ENCODE measurements at places on chromosomes 3 and 15. TPM values are rescaled to one million over a fixed set of nuclear protein-coding genes. Genes with fewer than 3 reads are reported as not detected.

Gene LYZL4
- not detected for total RNA-seq

GRCh38 chr15:88627463-88627862, 6.3 kb downstream of the AEN start:
- DNase-seq, result no peak

DNA sequence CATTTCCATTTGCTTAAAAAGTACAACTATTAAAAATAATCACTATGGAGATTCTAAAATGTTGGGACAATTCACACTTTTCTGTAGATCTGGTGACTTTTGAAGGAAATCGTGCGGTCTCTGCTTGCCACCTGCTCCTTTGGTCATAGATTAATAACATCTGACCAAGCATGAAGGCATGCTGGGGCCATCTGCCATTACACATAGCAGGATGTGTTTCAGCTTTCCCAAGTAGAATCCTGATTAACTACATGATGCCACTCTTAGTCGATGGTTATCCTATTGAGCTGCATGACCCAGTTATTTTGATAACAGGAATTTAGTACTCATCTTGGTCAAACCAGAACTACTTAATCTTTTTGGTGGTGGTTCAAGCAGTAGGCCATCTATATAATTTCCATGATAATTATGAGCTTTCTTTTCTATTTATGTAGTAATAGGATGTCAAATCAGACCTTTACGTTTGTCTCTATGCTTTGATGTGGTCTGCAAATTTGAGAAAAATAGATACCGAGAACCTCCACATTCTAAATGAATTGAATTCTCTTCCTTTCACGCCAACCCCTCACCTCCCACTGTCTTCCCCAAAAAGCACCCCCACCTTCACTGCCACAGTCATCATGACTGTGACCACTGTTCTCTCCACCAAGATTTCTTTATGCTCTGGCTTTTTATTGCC, 158.1 kb downstream of the DIPK2A start:
- DNase-seq, result no peak

- DNase-seq, result no peak
These were observed 451 bp downstream of the CCR5AS start for GRCh38 chr3:46406443-46406787.

- no peak for DNase-seq
These were observed 25.5 kb upstream of the APOD start for GRCh38 chr3:195609229-195609628.

- no peak for DNase-seq
These were observed 46.7 kb downstream of the PARP14 start for GRCh38 chr3:122727294-122727693.

GRCh38 chr15:82064824-82065223, 19.0 kb upstream of the MEX3B start:
- DNase-seq, result no peak

Gene RETNLB
- total RNA-seq, result not detected

Gene LSAMP
- total RNA-seq, result 2.0 TPM

GRCh38 chr3:166362698-166363097, 525.5 kb upstream of the BCHE start:
- no peak for DNase-seq

Gene TATDN2
- 17.6 TPM for total RNA-seq

DNA sequence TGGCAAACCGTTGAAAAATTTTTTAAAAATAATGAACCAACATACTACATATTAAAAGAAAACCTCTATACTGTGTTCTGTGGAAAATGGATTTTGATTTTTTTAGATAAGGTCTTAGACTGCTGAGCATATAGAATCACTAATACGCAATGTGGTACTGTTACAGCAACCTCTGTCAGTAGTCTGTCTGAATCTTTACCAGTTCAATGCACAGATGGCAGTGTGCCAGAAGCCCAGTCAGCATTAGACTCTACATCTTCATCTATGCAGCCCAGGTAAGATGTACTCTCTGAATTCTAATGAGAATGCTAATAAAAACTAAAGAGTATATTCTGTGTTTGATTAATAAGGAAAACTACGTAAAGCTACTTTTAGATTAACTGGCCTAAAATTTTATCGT, 31.3 kb upstream of the FAH start:
- no peak for DNase-seq

DNA sequence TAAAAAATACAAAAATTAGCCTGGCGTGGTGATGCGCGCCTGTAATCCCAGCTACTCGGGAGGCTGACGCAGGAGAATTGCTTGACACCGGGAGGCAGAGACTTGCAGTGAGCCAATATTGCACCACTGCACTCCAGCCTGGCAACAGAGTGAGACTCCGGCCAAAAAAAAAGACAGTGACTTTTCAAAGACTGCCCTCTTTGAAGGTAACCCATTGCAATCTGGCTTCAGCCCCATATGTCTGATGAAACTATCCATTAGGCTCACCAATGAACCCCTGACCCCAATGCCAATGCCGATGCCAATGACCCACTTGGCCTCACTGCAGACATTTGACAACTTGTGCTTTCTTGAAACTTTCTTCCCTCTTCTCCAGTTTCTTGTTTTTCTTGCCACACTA, 54.3 kb downstream of the NCEH1 start:
- no peak for DNase-seq

GRCh38 chr15:99153026-99153535, 48.2 kb downstream of the SYNM start:
- DNase-seq, result no peak

Gene LRRIQ4
- total RNA-seq, result not detected

DNA sequence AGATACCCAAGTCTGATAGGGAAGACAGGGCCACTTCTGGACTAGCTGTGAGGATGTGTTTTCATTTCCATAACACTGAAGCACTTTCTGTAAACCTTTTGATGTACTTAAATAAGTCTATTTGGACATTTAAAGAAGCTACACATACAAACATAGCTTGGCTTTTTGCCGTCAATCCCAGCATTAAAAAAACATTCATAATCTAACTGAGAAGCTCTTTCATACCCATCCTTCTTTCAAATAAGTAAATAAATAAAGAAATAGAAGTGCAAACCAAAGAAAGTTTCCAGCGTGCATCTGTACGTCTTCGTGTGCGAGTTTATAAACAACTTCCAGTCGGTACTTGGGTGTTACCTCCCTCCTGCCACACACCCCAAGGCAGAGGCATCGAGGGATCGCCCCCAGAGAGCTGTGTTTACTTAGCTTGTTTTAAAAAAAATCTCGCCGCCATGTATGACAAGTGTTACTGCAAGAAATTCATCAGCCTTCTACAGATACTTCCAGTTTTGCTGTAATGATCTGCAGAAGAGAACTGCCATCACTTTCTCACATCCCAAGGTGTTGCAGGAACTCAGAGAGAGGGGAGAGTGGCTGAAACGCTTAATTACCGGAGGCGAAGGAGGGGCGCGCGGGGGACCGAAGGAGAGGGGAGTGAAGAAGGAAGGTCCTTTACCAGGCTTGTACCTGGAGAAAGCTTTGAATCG, 9.0 kb upstream of the MEIS2 start:
- DNase-seq, result no peak

DNA sequence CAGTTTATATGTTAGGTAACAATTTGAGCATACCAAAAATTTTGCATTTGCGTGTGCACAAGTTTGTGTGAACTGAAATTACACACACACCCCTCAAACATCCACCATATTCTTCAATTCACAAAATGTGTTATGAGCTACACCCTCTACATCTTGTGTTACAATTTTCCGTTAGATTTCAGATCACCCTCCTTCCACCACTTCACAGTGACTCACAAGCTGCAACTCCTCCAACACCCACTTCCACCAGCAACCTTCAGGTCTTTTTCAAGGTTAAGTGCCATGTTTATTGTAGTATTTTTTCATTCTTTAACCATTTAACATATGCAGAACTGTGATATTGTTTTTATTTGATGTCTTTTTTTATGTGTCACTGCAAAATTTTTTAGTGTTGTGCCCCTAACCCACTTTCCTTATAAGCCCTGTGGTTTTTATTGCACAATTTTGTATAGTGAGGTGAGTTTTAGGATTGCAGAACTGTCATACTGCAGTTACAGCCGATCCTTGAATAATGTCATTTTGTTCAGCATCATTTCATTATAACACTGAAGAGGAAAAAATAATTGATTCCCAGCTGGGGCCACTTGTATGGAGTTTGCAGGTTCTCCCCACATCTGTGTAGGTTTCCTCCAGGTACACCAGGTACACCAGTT, 148.9 kb downstream of the PLCL2 start:
- no peak for DNase-seq

Gene UBP1
- total RNA-seq, result 22.2 TPM

Gene NKIRAS1
- 3.5 TPM for total RNA-seq

- DNase-seq, result no peak
These were observed 953.4 kb downstream of the ZPLD1 start for GRCh38 chr3:103388214-103388613.

- no peak for DNase-seq
These were observed 121.2 kb downstream of the TLE3 start for GRCh38 chr15:69976366-69976994.

- no peak for DNase-seq
These were observed 39.8 kb downstream of the TUSC7 start for GRCh38 chr3:116749388-116749787.

GRCh38 chr3:61463191-61463590, 98.2 kb upstream of the PTPRG start:
- DNase-seq, result no peak

- no peak for DNase-seq
These were observed 6.2 kb downstream of the ZIC4 start for GRCh38 chr3:147400111-147400510.

DNA sequence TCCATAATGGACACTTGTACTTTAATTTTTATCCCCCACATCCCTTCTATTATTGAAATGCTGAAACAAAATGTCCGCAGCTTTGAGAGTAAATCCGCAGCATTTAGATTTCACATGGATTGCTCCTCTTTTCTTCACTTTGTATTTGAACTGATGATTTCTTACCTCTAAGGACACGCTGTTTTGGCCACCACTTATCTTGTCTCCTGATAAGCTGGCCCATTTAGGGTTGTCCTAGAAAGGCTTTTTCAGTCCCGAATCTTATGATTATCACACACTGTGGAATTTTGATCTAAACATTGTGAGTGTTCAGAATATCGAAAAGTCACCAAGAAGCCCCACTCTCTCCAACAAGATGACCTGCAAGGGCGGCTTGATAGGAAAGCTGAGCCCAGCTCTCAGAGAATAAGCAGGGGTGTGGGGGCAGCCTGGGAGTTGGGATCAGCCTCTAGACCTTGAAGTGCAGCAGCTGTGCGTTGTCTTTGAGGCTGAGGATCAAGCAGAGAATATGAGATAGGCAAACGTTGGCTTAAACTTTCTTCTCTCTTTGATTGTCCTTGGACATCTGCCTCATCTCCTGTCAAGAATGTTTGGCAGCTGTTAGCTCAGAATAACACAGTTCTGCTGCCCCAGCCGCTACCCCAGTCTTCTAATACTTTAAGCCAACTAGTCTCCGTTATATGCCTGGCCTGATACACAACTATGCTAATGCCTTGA, 399.7 kb upstream of the NR2F2 start:
- DNase-seq, result no peak

Gene HDC
- 0.41 TPM for total RNA-seq

DNA sequence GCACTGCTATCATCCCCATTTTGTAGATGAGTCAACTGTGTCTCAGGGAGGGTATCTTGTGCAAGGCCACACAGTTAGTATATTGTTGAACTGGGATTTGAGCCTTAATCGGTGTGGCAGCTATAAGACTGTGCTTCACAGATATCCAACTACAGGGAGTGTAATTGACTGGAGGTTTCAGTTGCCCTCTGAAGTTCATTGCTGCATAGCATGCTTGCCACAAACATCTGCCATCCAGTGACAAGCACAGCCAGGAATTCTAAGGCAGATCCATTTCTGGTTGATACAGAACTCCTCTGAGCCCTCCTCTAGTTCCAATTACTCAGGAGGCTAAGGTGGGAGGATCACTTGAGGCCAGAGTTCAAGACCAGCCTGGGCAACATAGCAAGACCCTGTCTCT, 16.4 kb downstream of the FSD2 start:
- no peak for DNase-seq

Gene CX3CR1
- total RNA-seq, result 2.7 TPM

DNA sequence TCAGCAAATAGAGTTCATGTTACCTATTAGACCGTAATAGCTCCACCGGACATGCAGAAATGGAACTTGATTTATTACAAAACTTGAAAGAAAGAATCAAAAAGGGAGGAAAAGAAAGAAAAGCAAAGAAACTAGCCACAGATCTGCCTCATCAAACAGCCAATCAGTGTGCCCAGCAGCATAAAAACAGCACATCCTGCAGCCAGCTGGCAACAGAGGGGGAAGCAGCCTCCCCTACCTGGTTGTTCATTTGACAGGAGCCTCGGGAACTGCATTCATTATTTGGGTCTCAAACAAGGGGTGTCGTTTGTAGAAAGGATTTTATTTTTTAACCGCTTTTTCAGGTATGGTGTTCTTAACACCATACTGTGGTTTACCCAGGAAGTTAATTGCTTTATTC, 181.5 kb upstream of the TOPAZ1 start:
- no peak for DNase-seq
